Left lung (tissue), 14 donors: ENCODE measurements at places on chromosomes 4 and X. TPM values are rescaled to one million over a fixed set of nuclear protein-coding genes. Genes with fewer than 3 reads are reported as not detected.

STATH gene
- polyA plus RNA-seq, result not detected

SLC25A6 gene
- 559 TPM for polyA plus RNA-seq

DNA sequence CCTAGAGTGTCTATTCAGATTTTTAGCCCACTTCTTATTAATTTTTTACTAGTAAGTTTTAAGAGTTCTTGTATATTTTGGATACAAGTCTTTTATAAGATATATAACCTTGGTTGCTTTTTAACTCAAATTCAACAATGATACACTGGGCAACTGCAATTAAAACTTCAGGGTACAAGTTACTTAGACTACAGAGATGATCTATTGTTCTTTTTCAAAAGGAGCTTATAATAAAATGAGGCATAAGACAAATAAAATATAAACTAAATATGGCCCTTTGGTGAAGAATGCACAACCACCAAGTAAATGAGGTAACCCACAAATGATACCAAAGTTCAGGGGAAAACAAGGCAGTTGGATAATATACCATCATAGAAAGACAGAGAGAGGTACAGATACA, 37.6 kb upstream of the CXCL6 start:
- no peak for DNase-seq

DNA sequence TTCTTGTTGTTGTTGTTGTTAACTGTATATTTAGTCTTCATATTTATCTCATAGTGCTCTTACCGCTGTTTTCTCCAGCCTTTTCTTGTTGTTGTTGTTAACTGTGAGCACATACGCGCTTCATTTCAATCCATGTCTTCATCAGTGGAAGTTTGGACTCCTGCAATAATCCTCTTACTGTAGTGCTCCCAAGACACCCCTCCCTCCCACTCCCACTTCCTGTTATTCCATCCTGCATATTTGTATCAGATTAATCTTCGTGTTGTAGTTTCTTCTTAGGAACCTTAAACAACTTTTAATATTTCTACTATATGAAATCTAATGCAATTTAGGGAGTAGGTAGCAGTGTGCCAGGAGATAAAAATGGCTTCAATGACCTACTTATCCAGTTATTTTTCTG, 674.8 kb downstream of the RAPGEF2 start:
- no peak for DNase-seq

GRCh38 chr4:3387154-3387942, 54.4 kb upstream of the HGFAC start:
- no peak for DNase-seq

DNA sequence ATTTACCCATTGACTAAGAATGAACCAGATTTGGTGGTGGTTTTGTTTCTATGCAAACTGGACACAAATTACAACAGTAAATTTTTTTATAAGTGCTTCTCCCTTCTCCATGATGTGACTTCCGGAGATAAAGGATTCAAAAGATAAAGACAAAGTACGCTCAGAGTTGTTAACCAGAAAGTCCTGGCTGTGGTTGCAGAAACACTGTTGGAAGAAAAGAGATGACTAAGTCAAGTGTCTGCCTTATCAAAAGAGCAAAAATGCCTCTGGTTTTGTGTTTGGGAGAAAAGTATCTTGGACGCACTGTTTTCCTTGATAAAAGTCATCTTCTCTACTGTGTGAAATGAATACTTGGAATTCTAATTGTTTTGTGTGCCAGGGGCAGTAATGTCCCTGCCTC, 213.4 kb downstream of the GC start:
- no peak for DNase-seq

DNA sequence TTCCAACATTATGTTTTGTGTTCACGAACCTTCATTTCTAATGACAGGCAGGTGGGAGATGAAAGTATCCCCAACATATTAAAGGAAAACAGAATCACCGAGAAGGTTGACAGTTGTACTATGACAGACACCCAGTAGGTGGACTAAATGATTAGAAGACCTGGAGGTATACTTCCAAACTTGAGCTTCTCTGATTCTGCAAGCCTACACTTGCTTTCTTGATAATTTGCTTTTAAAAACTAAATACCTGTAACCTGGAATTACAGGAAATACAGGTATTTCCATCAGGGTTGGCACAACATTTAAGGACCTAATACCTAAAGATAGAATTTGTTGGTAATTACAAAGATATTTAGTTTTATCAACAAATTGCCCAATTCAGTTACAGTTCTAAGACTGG, 43.4 kb downstream of the C4orf51 start:
- DNase-seq, result no peak

- DNase-seq, result no peak
These were observed 38.1 kb upstream of the CLDN24 start for GRCh38 chr4:183360161-183360919.

DNA sequence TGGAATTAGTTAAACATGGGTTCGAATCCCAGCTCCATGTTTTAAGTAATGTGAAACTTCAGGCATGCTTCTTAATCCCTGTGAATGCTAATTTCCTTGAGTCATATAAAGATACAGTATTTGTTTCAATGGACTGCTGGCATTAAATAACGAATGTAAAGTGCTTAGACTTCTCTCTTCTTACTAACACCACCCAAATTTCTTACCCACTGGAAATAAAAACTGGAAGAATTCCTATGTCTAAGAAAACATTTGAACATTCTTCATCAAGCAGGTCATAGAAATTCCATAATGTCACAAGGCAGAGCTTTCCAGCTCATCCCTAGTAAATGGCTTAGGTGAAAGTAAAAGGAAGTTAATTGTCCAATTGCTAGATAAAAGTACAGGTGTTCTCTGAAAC, 172.5 kb downstream of the ANK2 start:
- no peak for DNase-seq

DNA sequence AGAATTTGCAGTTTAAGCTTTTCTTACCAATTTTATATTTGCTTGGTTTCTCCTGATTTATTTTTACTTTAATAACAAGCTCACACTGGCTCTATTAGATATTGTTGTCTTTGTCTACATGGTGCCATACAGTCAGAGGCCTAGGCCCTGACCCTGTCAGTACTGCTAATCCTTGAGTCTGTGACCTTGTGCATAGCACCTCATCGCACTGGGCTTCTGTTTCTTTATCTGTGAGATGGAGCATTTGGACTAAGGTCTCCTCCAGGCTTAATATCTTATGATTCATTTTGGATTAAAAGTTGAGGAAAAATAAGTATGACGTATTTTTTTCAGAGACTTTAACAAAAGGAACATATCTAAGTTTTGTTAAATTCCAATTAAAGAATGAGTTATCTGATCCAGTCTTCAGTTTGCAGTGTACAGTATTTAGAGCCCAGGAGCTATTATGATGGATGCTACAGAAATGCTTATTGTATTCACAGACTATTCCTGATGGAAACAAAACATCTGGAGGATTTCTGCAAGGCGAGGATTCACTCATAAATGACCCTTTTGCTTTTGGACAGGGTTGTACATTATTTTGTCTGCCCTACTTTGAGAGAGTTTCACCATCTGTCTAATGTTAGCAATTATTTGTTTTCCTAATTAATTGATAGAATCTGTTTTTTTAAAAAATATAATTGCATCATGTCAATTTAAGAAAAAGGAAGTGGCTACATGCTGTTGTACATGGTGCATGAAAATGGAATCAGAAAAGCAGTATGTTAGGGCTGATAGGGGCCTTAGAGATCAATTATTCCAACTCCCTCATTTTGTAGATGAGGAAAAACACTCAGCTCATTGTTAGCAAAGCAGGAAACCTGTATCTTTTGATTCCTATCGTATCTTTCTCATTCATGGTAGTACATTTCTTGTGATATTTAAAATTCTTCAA, 203.6 kb downstream of the BANK1 start:
- DNase-seq, result peak; percentile 30
